ENCODE measurements at places on chromosomes 7 and 10. TPM values are rescaled to one million over a fixed set of nuclear protein-coding genes. Genes with fewer than 3 reads are reported as not detected.

DNA sequence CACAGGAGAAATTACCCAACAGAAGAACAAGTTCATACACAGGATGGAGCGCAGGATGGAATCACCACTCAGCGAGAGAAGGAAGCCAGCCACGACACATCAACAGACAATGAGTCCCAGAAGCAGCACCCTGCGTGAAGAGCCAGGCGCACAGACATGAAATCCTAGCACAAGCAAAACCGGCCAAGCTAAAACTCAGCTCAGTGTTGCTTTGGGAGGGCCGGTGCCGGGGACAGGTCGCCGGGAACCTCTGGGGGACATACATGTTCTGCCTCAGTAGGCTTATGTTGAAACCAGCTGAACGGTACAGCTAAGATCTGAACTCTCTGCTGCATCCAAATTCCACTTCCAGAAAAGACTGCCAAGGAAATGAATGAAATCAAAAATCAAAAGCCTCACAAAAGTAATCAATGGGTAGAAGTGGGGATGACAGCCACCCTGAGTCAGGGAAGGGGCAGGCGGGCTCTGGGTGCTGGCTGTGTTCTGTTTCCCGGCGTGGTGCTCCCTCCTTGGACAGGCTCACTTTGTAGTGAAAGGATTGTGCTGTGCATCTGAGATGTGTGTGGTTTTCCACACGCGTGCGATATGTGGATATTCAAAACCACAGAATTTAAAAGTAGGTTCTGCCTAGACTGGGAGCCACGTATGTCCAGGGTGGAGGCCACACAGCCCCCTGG lies 114.7 kb downstream of the PDGFA start:
- H3K4me3 ChIP-seq: no peak overlapping the region
- no peak for DNase-seq
- H3K27ac ChIP-seq: no peak overlapping the region

- no peaks in the 10 kb centered on the region for H3K4me1 ChIP-seq
- no peaks in the 10 kb centered on the region for H3K36me3 ChIP-seq
- no peak for DNase-seq
- H3K4me3 ChIP-seq: no peak overlapping the region
Observed at GRCh38 chr10:71801361-71801760, 28.0 kb upstream of the VSIR start.

DNA sequence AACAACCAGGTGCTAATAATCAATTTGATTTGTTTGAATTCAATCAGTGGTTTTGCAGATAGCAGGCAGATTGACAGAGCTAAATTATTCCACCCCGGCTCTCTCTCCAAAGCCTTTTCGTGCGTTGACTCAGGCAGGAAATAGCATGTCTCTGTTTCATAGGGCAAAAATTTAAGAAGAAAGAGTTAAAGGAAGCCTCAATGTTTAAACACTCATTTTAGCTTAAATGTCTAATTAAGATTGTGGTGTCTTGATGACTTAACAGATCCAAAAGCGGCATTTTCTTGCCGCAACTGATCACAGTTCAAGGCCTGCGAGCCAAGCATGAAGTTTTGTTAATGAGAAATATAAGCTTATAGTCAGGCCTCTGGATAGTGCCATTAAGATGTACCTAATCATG lies 1051.1 kb upstream of the AUTS2 start:
- H3K27me3 ChIP-seq: no peaks in the 10 kb centered on the region
- H3K27ac ChIP-seq: no peak overlapping the region
- no peaks in the 10 kb centered on the region for H3K36me3 ChIP-seq

DNA sequence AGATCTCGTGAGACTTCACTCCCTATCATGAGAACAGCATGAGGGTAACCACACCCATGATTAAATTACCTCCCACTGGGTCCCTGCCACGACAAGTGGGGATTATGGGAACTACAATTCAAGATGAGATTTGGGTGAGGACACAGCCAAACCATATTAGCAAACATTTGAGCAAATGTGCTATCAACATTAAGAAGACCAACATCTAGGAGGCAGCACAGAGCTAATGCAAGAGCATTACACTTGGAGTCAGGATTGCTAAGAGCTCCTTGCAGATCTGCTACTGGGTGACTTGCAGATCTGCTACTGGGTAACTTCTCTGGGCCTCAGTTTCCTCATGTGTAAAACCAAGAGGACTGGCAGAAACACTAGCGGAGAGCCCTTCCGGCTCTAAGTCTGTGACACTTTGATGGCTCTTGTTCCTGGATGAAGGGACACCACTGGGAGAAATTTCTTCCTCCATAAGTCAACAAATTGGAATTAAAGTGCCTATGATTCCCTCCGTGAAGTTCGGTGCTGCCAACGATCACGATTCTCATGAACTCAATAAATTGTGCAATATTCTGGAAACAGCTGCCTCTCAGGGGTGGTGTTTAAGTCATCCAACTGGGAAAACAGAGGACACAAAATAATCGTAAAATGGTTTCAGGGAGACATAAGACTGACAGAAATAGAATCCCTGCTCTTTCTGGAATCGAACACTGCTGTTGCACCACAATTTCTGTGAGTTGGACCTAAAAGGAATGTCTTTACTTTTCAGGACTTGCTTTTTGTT lies 115.8 kb upstream of the ITGB1 start:
- H3K4me3 ChIP-seq: no peak overlapping the region
- DNase-seq: no peak
- H3K36me3 ChIP-seq: no peaks in the 10 kb centered on the region
- H3K27ac ChIP-seq: peak overlapping the region; percentile 32

DNA sequence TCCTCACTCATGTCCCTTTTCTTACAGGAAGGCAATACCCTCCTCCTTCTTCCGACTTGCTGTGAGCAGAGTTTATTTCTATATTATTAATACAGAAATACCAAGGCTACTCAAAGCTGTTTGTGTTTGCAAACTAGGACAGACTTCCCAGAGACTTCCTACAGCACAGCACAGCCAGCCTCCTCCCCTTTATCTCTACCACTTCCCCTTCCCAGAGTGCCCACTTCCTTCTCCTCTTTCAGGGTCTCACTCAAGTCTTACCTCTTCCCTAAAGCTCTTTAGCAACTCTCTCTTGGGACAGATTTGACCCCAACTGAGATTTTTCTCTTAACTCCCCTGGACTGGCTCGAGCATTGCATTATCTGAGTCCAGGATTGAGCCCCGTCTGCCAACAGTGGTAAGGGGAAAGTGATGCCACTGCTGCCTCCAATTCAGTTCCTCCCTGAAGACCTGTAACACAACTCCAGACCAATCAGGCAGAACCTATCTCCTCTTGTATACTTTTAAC lies 5.5 kb upstream of the LRGUK start:
- no peak for DNase-seq
- H3K4me1 ChIP-seq: peaks cover 3% of the 10 kb centered on the region
- no peaks in the 10 kb centered on the region for H3K27me3 ChIP-seq
- H3K4me3 ChIP-seq: no peak overlapping the region

DNA sequence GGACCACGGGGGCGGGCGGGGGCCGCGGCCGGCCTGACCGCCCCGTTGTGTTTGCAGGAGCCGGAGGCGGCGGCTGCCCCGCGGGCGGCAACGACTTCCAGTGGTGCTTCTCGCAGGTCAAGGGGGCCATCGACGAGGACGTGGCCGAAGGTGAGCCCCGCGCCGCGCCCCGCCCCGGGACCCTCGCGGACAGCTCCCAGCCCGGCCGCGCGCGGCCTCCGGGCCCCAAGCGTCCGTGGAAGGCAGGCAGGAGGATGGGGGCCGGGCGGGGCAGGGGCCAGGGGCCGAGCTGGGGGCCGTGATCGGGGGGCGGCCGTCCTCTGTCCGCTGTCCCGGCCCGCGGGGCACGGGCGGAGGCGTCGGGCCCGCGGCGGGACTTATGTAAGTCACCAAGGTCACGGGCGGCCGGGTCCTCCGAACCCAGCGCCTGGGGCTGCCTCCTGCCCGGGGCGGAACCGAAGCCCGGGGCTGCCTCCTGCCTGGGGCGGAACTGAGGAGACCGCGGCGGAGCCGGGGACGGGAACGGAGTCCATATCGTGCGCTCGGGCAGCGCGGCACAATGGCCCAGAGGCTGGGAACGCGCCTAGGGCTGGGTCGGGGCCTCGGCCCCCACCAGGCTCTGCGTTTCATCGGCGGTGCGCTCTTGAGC lies 497 bp downstream of the PPP2R2D start:
- peak overlapping the region; percentile 91 for H3K4me3 ChIP-seq
- DNase-seq: no peak
- no peaks in the 10 kb centered on the region for H3K27me3 ChIP-seq
- peaks cover 54% of the 10 kb centered on the region for H3K4me1 ChIP-seq

GRCh38 chr7:121447243-121447910 lies 51.3 kb upstream of the FAM3C start:
- no peaks in the 10 kb centered on the region for H3K27me3 ChIP-seq
- peak overlapping the region; percentile 44 for H3K27ac ChIP-seq
- DNase-seq: no peak
- H3K4me3 ChIP-seq: no peak overlapping the region
- no peaks in the 10 kb centered on the region for H3K36me3 ChIP-seq

DNA sequence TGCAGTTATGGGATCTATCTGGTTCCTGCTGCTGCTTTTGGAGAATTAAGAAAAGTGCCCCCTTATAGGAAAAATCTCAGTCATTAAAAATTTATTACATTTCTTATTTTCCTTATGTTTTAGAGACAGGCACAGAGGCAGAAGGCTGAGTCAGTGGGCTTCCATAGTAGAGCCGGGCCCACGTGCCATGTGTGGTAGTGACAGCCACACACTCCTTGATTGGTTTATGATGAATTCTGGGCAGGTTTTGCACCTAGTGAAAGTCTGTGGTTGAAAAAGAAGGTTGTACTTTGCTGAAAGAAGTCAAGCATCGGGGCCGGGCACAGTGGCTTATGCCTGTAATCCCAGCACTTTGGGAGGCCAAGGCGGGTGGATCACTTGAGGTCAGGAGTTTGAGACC lies 109.9 kb downstream of the FANK1 start:
- no peaks in the 10 kb centered on the region for H3K4me1 ChIP-seq
- no peak for DNase-seq
- H3K36me3 ChIP-seq: no peaks in the 10 kb centered on the region

- H3K27me3 ChIP-seq: no peaks in the 10 kb centered on the region
- H3K4me3 ChIP-seq: no peak overlapping the region
- no peaks in the 10 kb centered on the region for H3K36me3 ChIP-seq
- no peak for DNase-seq
- peaks cover 8% of the 10 kb centered on the region for H3K4me1 ChIP-seq
- no peak overlapping the region for H3K27ac ChIP-seq
Observed at GRCh38 chr10:11227103-11227502, 209.4 kb downstream of the CELF2 start.

DNA sequence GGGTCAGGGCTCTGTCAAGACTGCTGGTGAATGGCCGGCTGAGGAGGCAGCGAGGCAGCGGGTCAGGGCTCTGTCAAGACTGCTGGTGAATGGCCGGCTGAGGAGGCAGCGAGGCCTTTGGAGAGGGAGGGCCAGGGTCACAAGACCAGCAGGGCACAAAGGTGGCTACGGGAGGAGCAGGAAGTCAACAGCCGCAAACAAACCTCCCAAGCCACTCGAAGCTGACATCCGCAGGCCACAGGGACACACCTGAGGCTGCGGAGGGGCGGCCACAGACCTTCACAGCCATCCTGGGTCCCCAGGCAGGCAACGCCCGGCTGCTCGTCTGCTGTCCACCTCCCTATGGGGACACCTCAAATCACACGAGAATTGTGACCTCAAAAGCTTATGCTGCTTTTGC lies 8.9 kb upstream of the GPER1 start:
- no peak overlapping the region for H3K27ac ChIP-seq
- H3K4me1 ChIP-seq: peaks cover 19% of the 10 kb centered on the region
- H3K4me3 ChIP-seq: no peak overlapping the region
- no peak for DNase-seq
- no peaks in the 10 kb centered on the region for H3K36me3 ChIP-seq
- no peaks in the 10 kb centered on the region for H3K27me3 ChIP-seq

GRCh38 chr7:155097338-155097737 lies 27.2 kb downstream of the HTR5A start:
- no peak for DNase-seq
- no peak overlapping the region for H3K4me3 ChIP-seq
- no peak overlapping the region for H3K27ac ChIP-seq
- H3K36me3 ChIP-seq: no peaks in the 10 kb centered on the region
- H3K4me1 ChIP-seq: no peaks in the 10 kb centered on the region

The PRSS37 gene
- not detected for total RNA-seq

The POR gene
- 94.3 TPM for total RNA-seq

The SOSTDC1 gene
- total RNA-seq: 5.9 TPM

The ITIH5 gene
- total RNA-seq: 20.4 TPM

The PIP gene
- total RNA-seq: 2.5 TPM

The SDHAF3 gene
- 9.6 TPM for total RNA-seq

The HOXA10 gene
- 19.2 TPM for total RNA-seq

All from vagina (tissue), 2 donors.